ENCODE measurements at places on chromosomes 4 and X.
A peak's percentile ranks its signal among the peaks of the same experiment; 100 is the strongest.

DNA sequence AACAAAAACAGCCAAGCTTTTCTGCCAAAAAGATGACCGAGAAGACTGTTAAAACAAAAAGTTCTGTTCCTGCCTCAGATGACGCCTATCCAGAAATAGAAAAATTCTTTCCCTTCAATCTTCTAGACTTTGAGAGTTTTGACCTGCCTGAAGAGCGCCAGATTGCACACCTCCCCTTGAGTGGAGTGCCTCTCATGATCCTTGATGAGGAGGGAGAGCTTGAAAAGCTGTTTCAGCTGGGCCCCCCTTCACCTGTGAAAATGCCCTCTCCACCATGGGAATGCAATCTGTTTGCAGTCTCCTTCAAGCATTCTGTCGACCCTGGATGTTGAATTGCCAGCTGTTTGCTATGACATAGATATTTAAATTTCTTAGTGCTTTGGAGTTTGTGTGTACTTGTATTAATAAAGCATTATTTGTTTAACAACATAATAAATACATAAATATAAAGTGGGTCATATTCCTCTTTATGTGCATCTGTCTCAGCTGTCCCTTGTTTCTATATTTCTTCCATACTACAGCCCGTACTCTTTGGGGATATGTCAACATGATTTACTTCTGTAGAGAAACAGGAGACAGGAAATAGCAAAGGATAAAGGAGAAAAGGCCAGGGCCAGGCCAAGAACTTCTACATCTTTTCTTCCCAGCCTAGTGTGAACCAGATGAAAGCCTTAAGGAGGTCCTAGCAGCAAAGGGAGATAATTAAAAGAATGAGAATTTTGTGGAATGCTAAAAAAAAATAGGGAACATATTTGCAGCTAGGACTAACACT lies 667 bp downstream of the PTTG2 start:
- no peak for DNase-seq

GRCh38 chr4:123297836-123298235 lies 98.8 kb upstream of the SPRY1 start:
- DNase-seq: no peak

DNA sequence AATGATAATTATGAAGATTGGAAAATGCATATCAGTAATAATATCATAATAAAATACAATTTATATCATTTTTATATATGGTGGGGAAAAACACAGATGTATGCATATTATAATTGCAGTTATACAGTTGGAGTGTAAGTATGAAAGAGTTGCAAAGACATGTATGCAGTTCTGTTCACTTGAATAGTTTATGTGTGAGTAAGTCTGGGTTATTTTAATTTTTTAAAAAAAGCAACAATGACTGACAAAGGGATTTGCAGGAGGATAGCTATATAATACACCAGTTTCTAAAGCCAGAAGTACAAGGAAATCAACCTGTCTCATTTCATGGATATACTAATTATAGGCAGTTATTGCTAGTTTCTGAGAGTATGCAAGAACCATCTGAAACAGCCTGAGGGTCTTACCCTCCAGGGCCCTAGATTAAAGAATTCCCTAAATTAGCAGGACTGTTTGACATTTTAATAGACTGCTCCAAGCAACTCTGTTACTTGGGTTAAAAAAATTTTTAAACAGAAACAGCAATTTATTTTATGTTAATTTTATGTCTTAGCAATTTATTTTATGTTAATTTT lies 40.2 kb downstream of the FAM114A1 start:
- DNase-seq: no peak

GRCh38 chr4:39823191-39823590 lies 125.3 kb downstream of the UBE2K start:
- DNase-seq: no peak

- no peak for DNase-seq
These were observed 26.3 kb downstream of the PHOX2B start for GRCh38 chr4:41722181-41722580.

GRCh38 chr4:82479562-82479961 lies 49.2 kb downstream of the ENOPH1 start:
- no peak for DNase-seq

DNA sequence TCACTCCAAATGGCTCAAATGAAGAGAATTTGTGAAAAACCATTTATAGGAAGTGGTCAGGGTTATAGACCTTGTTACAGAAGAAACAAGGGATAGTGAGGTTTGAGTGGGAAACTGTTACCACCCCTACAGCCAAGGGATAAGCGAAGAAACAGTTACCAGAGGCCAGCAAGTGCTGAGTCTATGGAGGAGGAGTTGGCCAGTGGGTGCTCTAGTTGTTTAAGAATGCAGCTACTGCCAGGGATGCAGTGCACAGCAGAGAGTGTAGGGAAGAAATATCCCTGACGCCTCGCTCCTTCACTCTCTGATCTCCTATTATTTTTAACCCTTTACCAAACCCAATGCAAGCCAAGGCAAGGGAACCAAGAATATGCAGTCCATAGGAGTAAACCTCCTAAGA lies 15.2 kb upstream of the SYTL4 start:
- DNase-seq: no peak

DNA sequence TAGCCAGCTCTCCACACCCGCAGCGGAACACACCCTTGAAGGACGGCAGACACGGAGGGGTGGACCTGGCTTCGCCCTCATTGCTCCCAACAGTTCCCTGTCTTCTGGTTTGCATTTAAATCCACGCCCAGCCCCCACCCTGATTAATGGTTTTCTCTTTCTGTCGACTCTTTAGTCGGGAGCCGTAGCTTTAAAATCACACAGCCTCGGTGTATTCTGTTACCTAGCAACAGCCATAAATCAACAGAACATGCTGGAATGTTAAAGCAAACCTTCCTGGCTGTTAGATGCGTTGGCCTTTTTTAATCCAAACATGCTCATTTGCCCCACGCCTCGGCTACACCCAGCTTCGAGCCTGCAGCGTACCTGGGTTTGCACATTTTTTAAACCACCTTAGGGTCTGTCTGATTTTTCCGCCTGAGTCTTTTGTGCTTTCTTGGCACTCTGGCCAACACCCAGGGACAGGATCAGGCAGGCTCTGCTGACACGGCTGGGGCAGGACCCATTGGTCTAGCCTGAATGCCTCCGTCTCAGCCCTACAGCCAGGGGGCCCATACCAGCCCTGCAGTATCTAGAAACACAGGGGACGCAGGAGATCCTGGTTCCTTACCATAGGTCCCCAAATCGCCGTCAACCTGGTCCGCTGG lies 21.4 kb upstream of the PPP2R2C start:
- no peak for DNase-seq

- no peak for DNase-seq
These were observed 417.1 kb upstream of the GALNT7 start for GRCh38 chr4:172751550-172751949.

DNA sequence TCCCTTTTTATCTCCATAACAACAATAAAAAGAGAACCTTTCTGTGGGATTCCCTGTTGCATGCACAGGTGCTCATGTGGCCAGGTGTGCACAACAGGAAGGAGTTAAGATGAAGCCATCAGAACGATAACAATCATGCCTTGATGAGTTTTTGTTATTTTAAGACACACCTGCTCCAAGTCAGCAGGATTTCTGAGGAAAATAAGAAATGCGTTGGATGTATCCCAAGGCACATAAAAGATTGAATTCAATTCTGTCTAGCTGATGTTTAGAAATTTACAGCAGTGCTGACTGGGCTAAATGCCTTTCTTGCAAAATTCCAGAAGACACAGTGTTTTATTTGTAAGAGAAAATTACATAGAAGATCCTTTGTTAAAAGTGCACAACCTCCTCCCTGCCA lies 1678.2 kb downstream of the ARAP2 start:
- DNase-seq: no peak

- DNase-seq: no peak
These were observed 54.0 kb upstream of the TMLHE start for GRCh38 chrX:155666741-155667140.

DNA sequence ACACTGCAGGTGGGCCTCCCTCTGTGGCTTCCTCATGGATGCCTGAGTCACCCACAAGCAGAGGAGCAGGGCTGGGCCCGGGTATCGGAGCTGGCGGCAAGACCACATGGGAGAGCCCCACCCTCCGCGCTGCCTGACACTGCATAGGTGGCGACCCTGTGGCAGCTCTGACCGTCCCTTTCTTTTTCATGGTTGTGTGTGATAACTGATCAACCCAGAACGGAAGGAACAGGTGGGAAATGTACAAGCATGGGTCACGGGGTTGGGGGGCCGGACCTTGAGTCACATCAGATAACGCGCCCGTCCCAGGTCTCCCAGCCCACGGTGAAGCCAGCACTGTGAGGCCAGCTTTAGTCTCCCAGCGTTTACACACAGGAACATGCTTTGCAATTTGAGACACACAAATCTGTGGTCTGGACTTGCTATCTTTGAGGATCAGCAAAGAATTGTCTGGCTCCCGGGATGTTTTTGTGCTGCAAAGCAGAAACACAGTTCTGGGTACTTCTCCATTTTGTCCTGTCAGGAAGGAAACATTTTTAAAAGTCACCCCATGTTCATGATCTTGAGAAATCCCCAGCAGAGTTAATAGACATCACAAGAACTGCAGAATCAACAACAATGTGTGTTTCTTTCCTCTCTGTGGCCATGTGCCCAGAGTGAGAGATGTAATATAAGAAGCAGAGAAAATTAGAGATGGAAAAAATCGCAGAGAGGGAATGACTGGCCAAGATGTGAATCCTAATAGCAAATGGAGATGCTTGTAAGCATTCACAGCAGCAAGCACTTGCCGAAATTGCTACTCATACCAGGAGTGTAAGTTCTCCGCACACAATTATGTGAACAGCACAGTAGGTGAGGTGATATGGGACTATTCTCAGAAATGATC lies 70.1 kb upstream of the CBR4 start:
- no peak for DNase-seq

- DNase-seq: peak; percentile 25
These were observed 41.0 kb upstream of the UCP1 start for GRCh38 chr4:140609548-140610425.

- DNase-seq: no peak
These were observed 178.4 kb upstream of the NWD2 start for GRCh38 chr4:37066159-37066558.

DNA sequence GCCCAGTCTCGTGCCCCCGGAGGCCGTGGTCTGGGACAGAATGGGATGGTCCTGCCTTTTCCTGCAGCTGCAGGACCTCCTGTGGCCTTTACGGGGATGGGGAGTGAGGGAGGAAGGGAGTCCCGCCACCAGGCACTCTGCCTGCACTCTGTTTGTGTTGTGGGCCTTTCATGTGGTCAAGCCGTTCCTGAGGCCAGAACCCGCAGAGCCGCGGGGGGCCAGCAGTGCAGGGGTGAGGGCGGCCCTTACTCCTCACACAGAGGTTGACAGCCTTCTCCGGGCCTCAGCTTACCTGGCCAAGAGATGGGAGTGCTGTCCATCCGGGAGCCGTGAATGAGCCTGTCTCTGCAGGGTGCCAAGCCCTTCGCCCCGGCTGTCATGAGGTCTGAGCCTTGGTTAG lies 230.7 kb downstream of the AFAP1 start:
- DNase-seq: no peak

DNA sequence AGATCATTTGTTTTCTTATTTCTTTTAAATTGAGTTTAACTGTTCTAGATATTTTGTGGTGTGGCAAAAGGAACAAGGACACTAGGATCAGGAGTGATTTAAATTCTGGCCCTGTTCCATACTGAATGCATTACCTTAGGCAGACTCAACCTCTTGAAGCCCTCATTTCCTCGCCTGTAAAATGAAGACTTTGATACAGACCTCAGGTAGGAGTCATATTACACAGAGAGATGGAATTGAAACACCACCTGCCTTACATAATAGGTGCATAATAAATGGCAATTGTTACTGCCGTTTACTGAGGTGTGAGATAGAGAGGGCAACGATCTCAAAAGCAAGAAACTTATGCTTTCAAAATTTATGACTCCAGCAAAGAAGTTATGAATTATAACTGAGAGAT lies 28.2 kb upstream of the RASSF6 start:
- peak; percentile 13 for DNase-seq

DNA sequence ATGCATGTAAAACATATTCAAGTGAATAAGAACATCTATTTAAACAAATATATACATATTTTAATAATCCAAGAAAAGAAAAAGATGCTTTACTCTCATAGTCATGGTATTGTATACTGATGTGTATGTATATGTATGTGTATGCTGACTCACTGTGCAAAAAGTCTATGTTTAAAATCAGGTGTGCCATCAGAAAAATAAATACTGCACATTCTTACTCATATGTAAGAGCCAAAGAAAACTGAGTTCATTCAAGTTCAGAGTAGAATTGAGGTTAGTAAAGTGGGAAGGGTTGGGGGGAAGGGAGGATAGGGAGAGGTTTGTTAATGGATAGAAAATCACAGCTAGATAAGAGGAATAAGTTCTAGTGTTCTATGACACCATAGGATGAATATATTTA lies 403.9 kb upstream of the SMIM31 start:
- no peak for DNase-seq

GRCh38 chr4:151664289-151664688 lies 96.5 kb downstream of the GATB start:
- no peak for DNase-seq

- DNase-seq: no peak
These were observed 347.8 kb downstream of the ANK2 start for GRCh38 chr4:113397114-113397701.

DNA sequence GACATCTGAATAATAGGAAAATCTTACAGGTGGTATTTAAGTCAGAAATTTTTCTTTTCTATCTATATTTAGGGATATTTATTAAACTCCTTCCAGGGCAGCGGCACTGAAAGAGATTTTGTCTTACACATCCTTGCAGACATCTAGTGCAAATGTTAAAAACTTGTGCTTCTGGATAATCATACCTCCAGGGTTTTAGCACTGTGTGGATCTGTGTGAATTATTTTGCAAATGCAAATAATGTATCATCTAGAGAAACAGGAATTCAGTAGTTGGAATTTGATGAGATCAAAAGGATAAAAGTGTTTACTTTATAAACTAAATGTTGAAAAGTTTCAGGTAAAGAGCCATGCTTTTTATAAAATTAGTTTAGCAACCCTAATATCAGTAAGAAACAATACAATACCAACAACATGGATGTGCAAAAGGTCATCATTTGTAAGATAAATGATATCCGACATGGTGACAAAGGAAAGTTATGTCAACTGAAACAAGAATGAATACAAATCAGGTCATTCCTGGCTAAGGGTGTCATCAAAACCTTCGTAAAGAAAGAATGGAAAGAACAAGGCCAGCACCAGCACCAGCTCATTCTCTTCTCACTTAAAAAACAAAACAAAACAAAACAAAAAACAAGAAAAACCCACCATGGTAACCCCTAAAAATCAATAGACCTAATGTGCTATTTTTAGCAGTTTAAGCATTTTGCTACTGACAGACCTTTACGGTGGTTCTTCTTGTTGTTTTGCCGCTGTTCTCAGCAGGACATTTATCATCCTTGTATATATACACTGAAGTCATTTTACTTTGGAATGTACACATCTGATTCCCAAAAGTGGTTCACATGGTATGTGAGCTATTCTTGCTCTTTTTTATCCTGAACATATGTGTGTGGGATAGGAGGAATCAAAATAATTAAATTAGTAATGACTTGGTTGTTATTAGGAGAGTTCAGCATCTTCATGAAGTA lies 219.7 kb upstream of the NDST3 start:
- DNase-seq: no peak

GRCh38 chr4:38092701-38093100 lies 132.5 kb downstream of the PTTG2 start:
- no peak for DNase-seq

- no peak for DNase-seq
These were observed 46.6 kb downstream of the KIAA0232 start for GRCh38 chr4:6829086-6829485.

GRCh38 chrX:136546371-136546781 lies 14.4 kb downstream of the VGLL1 start:
- no peak for DNase-seq

GRCh38 chr4:118962540-118962939 lies 73.9 kb downstream of the SYNPO2 start:
- DNase-seq: no peak

GRCh38 chr4:48862661-48863060 lies 31.8 kb downstream of the OCIAD1 start:
- no peak for DNase-seq

All from NCI-H774 (cell line).